ENCODE measurements at places on chromosomes 7 and 10.

DNA sequence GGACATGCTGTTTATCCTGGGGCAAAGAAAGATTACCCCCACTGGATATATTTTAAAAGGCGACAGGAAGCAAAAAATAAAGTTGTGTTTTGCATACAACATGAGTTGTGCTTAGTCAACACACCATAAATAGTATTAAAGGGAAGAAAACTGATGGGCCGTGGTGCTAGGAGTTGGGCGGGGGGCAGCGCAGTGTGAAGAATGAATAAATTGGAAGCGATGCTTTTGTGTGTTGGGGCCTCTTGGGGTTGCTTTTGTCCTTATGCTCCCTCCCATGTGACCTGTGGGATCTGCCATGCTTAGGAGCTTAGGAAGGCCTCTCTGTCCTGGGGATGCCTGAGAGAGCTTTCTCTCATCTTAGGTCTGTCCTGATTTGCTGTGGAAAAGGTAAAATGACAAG is 35.0 kb upstream of the AGR3 start:
- no peak for DNase-seq

DNA sequence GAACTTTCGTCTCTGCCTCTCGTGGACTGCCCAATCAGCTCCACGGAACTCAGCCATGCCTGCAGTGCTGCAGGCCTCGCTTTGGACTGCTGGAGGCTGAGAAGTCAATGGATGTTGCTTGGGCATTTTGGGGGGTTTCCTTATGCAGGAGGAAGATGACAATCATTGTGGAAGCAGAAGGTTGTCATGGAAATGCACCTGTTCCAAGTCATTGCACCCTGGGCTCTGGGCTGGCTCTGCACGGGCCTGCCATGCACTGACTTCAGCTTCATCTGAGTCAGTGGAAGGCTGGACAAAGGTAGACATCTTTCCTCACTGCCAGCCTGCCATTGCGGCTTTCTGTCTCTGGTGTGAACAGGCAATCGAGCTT is 217.3 kb downstream of the RPS24 start:
- DNase-seq, result no peak

GRCh38 chr7:36712015-36712414 is 12.3 kb downstream of the AOAH start:
- no peak for DNase-seq

DNA sequence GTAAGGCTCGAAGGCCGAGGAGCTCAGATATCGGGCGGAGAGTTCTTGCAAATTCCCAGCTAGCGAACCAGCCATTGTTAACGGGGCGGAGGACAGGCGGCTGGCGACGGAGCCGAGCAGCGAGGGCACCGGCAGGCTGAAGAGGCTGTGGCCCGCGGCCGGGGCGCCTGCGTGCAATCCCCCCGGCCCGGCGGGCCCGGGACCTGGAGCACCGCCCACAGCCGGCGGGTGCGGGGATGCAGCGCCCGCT is 4.1 kb downstream of the VAX1 start:
- no peak for DNase-seq

DNA sequence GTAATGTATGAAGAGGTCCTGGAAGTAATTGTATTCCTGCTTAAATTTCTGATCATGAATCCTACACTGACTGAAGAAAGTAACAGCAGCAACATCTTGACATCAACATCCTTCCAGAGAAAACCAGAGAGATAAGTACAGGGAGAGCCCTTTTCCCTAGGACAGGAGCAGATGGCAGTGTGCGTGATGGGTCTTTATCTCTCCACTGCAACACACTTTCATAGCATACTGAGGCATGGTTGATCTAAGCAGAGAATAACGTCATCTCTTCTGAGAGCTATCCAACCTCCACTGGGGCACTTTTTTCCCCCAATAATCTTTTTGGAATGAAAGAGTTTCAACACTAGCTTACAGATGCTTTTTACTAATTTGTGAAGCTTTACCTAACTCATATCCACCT is 342 bp downstream of the OR2A25 start:
- DNase-seq, result no peak

DNA sequence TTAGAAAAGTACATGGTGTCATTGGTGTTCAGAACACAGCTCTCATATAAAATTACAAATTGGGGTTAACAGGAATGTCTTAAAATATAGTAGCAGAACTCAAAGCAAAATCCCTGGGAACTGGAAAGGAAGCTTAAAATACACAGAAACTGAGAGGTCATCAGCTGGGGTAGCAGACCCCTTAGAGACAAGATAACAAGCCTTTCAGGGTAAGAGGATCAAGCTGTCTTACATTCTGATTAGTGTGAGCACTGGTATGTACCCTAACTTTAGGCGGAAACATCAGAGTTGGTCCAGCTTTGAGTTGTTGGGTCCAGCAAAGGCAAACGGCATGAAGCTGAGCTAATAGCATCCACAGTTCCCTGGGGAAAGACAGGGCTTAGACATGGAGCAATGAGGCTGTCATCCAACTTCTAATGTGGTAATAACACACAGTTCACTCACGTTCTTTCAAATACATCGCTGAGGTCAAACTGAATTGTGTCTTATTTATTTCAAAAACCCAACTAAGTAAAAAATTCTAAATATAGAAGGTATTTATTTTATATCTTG is 32.6 kb downstream of the ARHGAP21 start:
- peak; percentile 34 for DNase-seq

DNA sequence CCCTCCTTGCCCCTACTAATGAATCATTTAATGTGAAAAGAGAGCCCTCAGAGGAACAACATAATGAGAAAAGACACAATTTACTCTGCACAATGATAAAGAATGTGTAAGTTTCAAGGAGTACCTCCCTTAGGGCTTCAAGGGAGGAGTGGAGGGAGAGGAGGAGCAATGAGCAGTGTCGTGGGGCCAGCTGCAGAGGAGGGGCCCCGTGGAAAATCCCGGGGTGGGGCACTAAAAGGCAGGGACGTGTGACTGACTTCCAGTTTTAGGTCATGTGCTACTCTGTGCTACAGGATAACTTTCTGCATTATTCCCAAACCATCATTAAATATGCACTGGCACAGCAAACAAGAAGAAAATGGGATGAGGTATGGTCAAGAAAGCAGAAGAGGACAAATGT is 108.1 kb downstream of the ANLN start:
- no peak for DNase-seq

DNA sequence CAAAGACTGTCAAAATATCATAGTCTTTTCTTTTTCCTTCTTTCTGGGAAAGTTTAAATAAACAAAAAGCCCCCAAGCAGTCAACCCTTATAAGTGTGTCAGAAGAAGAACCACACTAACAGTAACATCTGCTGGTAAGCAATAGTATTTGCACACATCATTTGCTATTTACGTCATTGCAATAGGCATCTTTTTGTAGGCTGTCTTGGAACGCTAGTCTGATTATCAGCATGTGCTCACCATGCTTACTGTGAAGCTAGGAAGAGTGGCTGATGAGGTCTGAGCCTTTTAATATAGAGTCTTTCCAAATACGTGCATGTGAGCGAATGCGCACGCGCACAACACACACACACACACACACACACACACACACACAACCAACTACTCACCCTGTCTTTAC is 599.0 kb upstream of the TPK1 start:
- no peak for DNase-seq

- no peak for DNase-seq
Observed at GRCh38 chr10:14660831-14661230, 113.9 kb downstream of the FAM107B start.

DNA sequence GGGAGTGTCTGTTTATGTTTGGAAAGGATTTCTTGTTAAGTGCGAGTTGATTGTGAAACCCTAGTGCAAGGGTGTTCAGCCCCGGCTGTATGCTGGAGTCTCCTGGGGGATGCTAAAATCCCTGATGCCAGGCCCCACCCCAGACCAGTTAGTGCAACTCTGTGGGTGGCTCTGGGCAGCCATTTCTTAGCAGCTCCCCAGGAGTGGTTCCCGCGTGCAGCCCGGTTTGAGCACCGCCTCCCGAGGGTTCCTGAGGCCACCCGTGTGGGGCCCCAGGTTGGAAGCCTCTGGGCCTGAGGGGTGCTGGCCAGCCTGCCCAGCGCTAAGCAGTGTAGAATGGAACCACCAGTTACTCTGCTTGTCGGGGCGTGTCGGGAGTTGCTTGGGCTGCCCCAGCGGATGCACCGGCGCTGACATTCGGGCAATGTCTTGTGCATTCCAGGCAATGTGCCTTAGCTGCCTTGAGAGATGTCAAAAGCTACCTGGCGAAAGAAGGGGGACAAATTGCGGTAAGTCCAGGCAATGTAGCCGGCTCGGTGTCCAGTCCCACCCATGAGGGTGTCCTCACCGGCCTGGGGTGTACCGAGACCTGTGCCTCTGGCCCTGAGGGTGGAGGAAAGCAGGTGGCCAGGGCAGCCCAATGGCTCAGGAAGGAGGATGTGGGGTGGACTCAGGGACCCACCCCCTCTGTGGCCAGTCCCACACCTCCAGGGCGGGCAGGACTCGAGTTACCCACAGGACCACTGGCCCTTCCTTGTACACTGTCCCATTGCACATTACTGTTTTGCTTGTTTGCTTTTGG is 13.2 kb downstream of the PFKFB3 start:
- no peak for DNase-seq

- DNase-seq, result no peak
Observed at GRCh38 chr7:35729061-35729783, 34.3 kb upstream of the HERPUD2 start.

DNA sequence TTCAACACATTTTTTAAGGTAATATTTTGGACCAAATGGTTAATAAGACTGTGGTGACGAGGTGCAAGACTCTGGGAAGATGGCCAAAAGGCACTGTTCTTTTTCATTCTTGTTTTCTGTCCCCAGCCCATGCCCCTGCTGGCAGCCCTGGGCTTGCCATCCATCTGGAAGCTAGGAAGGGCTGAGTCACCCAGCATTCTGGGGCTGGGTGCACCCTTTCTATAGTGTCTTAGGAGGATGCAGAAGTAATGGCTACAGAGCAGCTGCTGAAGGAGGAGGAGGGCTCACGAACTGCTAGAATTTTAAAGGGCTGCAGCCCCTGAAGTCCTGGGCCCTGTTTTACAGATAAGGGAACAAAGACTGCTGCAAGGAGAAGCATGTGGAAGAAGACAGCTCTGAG is 42.8 kb upstream of the ZNF32 start:
- DNase-seq, result no peak

- DNase-seq, result no peak
Observed at GRCh38 chr10:98405422-98405821, 9.6 kb downstream of the PYROXD2 start.

DNA sequence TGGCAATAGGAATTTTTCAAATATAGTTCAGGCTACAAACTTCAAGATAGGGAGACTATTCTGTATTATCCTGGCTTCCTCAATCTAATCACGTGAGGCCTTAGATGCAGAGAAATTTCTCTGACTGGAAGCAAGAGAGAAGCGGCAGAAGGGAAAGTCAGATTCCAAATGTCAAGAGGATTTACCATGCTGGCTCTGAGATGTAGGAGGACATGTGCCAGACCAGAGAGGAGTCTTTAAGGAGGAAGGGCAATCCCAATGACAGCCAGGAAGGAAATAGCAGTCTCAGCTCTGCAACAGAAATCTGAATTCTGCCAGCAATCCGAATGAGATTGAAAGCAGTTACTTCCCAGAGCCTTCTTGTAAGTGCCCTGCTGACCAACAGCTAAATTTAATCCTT is 57.4 kb downstream of the NUTM2E start:
- DNase-seq, result no peak

DNA sequence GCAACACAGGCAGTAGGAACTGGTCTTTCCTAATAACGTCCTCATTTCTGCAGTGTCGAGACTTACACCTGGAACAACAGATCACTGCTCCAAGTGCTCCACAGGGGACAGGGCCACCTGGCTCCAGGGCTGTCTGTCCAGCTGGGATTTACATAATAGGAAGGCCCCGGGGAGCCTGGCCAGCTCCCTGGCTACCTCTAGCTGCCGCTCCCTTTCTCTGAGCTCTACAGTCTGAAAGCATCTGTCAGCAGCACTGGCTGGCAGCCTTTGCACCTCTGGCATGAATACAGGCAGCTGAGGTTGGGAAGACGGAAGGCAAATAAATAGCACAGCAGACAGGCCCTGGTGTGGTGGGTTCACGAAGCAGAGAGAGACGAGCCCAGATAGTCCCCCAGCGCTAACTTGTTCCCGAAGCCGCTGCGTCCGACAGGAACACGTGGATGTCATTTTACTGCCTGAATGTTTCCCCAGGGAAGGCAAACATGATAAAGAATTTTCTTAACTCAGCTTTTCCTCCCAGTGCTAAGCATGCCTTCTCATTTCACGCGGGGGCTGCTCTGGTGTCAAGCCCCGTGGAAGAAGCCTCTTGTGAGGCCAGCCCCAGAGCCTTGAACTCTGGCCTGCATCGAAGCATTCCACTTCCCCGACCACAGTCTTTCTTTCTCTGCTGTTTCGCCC is 105.4 kb downstream of the ITIH5 start:
- no peak for DNase-seq

DNA sequence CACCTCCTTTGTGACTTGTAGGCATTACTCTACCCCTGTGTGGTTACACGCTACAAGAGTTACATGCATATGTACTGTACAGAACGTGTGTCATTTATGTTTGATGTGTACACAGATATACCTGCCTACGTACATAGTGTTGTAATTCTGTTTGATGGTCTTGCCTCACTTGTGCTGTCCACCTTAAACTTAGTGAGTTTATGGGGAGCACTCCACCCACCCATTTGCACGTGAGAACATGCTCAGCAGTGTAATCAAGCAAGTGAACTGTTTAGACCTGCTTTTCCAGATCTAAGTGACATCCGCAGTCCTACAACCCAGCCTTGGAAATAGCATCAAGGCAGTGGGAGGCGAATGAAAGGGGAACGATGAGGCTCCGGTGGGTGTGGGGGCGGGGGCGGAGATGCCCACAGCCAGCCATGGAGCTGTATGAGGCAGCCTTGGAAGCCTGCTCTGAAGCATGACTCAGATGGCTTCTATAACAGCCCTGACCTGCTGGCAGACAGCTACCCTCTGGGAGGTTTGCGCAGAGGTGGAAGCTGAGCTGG is 52.1 kb downstream of the SUFU start:
- DNase-seq, result no peak

DNA sequence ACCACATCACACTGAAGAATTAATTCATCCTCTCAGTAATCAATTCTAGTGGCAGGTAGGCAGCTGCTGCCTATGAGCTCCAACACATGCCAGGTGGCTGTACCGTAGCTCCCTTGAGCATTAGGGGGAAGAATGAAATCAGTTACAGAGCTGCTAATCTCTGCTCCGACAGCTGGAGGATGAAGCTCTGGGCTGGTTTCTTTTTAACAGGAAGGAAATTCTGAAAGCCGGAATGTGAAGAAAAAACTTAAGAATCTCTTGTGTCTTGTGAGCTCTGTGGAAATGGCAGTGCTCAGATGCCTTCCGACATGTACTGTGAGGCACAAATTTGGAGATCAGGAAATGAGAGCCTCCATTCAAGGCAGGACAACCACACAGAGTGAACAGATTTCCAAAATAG is 2.8 kb upstream of the AHCYL2 start:
- no peak for DNase-seq

- no peak for DNase-seq
Observed at GRCh38 chr10:18414061-18414460, 237.3 kb downstream of the NSUN6 start.

Measured in GM04503 (cell line).